ENCODE measurements at places on chromosomes 11 and 22.

DNA sequence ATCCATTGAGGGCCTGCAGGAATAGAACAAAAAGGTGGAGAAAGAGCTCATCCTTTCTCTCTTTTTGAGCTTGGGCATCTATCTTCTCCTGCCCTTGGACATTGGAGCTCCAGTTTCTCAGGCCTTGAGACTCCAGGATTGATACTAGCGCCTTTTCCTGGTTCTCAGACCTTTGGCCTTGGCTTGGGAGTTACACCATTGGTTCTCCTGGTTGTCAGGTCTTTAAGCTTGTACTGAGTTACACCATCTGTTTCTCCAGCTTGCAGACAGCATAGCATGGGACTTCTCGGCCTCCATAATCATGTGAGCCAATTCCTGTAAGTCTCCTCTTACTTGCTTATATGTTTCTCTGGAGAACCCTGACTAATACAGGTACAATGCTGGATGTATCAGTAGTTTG, 72.6 kb downstream of the GRK3 start:
- no peak for DNase-seq

DNA sequence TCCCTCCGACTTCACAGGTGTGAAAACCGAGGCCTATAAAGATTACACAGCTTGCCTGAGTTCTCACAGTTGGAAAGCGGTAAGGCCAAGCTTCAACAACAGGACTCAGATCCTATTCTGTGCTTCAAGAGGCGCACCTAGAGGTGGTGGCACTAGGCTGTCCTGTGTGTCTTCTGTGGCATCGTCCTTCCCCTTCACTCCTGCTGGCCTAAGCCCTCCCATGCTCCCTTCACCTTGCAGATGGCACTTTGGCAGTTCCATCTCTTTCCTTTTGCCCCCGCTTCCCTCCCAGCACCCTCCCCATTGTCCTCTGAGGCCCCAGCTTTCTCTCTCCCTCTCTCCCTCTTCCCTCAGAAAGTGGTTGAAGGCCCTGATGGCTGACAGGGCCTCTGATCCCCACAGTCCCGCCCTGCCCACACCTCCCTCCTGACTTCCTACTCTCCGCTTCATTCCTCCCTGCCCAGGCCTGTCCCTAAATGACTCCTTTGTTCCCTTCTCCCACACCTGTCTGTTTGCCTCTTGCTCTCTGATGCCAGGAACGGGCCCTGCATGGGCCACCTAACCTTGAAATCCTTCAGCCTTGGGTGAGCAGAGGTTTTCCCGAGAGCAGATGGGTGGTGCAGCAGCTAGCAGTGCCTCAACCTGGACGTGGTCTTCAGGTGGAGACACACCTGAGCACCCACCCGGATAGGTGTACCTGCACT, 5.8 kb downstream of the TRIM29 start:
- DNase-seq, result no peak

DNA sequence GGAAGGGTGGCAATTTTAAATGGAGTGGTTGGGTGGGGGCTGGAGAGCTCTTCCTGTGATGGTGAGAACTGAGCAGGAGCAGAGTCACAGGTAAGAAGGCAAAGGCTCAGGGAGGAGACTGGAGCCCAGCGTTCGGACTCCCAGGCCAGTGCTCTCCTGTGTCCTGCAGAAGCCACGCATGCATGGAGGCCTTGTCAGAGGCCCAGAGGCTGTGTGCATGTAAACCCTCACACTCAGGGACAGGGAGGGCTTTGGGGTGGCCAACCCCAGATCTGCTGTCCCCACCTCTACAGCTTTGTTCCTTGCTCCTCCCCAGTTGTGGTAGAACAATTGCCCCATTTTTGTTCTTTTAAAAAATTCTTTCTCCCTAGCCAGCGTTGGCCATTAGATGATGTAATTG, 130.4 kb upstream of the PARVA start:
- DNase-seq, result no peak

- DNase-seq, result no peak
These were observed 12.5 kb downstream of the FLRT1 start for GRCh38 chr11:64048042-64048854.

DNA sequence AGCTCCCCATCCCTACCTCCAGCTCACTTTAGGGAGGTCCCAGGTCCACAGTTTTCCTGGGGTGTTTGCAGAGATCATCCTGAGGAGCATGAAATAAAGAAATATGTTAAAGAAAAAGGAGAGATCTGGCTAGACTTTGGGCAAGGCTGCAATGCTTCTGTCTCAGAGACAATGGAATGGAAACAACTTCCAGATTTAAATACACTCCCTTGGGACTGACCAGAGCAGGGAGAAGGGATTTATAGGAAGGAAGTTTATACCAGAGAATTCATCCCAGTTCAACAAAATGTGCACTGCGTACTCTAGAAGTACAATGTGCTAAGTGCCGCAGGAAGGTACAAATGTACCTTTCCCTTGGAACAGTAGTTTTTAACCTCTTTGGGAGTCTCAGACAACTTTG, 40.4 kb downstream of the ETS1 start:
- no peak for DNase-seq

- DNase-seq, result no peak
These were observed 15.9 kb downstream of the MAP6 start for GRCh38 chr11:75652936-75653335.

GRCh38 chr11:28463826-28464225, 355.6 kb downstream of the METTL15 start:
- DNase-seq, result no peak
